ENCODE measurements at places on chromosomes 16 and 17.

- no peak for DNase-seq
Observed at GRCh38 chr17:41985919-41986318, 19.3 kb downstream of the CNP start.

DNA sequence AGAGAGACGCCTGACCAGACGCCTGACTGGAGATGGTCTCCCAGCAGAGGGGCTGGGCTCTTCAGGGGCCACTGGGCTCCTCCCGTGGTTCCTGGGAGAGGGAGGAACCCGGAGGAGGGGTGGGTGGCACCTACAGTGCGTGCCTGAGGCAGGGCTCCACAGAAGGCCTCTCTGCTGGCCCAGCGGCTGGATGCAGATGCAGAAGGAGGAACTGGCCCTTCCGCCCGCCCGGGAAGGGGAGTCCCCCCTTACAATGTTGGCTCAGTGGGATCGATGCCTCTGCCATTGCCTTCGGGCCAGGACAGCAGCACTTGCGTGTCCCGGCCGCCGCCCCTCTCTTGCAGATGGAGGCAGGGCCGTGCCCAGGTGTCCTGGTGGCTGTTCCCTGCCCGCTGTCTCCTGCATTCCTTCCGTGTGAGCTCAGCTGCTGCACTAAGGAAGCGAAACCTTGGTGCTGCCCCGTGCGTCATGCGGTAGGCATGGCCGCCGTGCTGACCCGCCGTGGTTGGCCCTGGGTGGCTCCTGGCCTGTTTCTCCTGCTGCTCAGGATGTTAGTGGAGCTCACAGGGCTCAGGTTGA lies 15.1 kb downstream of the BAIAP2 start:
- no peak for DNase-seq

- no peak for DNase-seq
Observed at GRCh38 chr17:48545539-48545938, 630 bp upstream of the HOXB2 start.

DNA sequence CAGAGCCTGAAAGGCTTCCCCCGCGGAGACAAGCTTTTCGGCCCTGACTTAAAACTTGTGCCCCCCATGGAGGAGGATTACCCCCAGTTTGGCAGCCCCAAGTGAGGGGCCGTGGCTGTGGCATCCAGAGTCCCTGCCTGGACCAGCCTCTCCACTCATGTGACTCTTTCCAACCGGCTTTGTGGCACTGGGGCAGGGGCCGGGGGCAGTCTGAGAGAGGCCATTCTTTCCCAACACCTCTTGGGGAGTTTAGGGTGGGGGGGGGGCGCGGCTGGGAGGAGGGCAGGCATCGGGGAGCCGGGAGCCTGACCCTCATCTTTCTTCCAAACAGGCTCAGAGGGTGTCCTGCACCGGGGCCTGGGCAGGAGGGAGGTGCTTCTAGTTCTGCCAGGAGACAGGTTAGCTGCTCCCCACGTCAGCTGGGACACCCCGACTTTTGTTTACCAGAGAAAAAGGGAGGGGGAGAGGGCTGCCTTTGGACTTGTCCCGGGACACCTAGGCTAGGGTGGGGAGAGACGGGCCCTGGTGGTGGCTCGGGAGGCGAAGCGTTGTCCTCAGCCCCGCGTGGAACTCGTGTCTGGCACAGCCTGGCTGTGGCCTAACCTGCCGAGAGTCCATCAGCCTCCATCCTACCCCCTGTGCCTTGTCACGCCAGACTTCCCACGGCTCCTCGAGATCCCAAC lies 7.3 kb upstream of the SERPINF1 start:
- DNase-seq: no peak

DNA sequence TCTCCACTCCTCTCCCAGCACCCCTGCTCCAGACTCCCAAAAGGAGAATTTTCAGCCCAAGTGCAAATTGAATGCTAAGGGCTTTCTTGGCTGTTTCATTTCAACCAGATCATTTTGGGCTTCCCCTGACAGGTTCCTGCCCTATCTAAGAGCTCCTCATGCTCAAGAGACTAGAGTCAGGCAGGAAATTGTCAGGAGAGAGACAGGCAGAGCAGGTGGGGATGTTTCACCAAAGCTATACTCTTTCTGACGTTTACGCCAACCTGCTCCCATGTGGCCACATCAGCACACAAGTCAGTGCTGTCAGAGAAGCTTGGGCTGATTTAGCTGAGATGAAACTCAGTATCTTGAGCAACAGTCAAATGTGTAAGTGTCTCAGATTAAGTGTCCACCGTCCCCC lies 31.4 kb downstream of the HIC1 start:
- no peak for DNase-seq

DNA sequence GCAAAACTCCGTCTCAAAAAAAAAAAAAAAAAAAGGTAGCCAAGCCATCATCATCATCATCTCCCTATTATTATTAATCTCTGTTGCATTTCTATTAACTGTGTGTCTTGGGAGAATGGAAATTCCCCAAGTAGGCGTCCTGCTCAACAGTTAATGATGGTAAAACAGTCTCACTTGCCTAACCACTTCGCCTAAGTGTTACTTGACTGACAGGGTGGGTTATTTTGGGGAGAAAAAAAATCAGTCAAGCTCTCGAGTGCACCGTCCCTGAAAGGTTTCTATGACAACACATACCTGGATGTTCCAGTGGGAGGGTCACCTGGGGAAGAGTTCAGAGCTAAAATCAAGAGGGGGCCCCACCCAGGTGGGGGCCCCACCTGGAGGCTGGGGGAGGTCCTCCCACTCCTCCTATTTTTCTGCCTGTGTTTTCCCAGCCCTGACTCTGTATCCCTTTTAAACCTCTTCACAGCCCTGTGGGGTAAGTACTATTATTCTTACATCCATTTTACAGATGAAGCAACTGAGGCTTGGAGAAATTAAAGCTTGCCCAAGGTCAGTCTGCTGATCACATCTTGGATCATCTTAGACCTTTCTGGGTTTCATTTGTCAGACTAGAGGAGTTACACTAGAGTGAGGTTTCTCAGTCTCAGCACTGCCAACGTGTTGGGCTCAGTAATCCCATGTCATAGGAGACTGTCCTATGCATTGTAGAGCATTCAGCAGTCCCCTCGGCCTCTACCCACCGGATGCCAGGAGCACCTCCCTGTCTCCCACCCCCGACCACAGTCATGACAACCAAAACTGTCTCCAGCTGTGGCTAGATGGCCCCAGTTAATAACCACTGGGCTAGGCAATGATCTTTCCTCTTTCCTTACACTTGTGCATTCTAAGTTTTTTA lies 11.0 kb upstream of the ABAT start:
- no peak for DNase-seq

DNA sequence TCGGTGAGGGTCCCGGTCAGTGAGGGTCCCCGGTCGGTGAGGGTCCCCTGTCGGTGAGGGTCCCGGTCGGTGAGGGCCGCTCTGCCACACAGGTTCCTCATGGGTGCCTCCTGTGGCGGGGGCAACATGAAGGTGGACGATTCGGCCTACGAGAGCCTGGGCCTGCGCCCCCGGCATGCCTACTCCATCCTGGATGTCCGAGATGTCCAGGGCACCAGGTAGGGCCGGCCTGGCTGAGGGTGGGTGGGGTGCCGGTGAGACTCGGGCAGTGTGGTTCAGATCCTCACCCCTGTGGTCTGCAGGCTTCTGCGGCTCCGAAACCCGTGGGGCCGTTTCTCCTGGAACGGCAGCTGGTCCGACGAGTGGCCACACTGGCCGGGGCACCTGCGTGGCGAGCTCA lies 9.0 kb upstream of the PRR35 start:
- DNase-seq: no peak

- DNase-seq: no peak
Observed at GRCh38 chr17:48871551-48872351, 20.8 kb upstream of the ATP5MC1 start.

GRCh38 chr16:11374255-11374654 lies 29.0 kb downstream of the RMI2 start:
- no peak for DNase-seq
